ENCODE measurements at places on chromosomes 6 and 20.

DNA sequence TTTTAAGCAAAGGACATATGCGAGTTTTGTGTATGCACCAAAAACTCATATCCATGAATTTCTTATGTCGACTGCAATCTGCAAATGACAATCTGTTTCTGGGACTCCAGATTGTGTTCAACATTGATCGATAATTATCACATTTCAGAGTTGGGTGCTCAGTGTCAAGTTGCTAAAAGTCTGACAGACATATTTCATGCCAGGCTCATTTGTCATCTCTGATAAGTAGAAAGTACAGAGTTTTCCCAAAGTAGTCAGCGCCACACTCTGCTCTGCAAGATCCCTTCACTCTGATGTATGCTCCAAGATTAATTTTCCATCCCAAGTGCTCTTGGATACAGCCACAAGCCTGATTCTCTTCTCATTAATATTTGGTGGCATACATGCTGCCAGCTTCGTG is 331.1 kb downstream of the DOK5 start:
- no peak for DNase-seq

DNA sequence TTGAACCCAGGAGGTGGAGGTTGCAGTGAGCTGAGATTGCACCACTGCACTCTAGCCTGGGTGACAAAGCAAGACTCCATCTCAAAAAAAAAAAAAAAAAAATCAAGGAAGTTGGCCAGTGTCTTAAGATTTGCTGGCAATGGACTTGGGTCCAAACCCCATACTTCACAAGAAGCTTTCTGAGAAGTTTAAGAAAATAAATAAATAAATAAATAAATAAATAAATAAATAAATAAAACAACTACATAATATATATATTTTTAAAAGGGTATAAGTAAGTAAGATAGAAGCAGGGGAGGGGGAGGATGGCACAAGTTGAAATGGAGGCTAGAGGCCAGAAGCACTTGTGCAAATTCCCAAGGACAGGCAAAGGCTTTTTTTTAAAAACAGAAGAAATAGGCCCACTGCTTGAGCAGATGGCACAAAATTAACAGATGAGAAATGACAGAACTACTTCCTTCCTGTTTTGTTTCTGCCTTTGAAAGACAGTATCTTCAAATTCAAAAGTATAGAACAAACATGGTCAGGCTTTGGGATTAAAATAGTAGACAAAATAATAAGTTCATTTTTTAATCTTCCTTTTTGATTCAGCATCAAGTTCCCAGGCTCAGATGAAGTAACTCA is 287.7 kb downstream of the ALDH8A1 start:
- no peak for DNase-seq

- DNase-seq, result no peak
Observed at GRCh38 chr20:39268981-39269461, 306.9 kb downstream of the DHX35 start.

DNA sequence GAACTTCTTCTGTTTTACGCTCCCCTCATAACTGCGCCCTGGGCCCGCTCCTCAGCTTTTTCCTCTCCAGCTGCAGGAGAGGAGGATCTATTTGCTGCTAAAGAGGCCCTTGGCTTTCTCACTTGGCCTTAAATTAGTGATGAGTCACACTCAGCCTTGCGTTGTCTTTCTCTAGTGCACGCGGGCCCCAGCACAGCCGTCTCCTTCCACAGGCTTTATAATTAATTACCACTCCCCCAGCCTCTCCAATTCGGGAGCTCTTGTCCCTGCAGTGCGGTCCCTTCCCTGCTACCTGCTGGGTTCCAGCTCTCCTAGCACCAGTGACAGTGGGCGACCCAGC is 25.2 kb downstream of the PACSIN1 start:
- no peak for DNase-seq

DNA sequence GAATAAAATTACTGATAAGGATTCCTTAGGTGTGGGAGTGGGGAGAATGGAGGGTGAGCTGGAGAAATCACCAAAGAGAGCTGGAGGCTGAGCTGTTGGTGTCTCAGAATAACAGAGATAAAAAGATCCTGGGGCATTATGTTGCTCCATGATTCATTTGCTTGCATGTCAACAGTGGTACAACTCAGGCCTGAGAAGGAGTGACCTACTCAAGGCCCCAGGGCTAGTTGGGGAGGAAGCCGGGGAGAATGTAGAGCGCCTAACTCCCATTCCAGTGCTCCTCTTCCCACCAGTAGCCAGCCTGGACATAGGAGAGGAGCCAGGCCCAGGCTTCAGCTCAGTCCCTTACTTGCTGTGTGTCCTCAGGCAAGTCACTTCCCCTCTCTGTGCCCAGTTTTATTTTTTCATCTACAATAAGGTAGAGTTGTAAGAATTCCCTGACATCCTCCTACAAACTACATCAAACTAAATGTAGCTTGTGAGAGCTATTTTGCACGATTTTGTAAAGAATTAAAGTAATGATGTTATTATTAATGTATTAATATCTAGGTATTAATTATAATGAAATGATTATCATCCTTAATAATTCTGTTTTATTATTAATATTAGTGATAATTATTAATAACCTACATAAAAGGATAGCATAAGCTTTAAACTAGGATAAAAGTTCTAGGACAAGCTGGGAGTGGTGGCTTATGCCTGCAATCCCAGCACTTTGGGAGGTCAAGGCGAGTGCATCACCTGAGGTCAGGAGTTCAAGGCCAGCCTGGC is 250.9 kb upstream of the SULF2 start:
- DNase-seq, result no peak

- DNase-seq, result peak; percentile 62
Observed at GRCh38 chr6:5132731-5133130, 47.6 kb downstream of the PPP1R3G start.

GRCh38 chr20:20851385-20851784 is 138.9 kb upstream of the RALGAPA2 start:
- DNase-seq, result no peak

DNA sequence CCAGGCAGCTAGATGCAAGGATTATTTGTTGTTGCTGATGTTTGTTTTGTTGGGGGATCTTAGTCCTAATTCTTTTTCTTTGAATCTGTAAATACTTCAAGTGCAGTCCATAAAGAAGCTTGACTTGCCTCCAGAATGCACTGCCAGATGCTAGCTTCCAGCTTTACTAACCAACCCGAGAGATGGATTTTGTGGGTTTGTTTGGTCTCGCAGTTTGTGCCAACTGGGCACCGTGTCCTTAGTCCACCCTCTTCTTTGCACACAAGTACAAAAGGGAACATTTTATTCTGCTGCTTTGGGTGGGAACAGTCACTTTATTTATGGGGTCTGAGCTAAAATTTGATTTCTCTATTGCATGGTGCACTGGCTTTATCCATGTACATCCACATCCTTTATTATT is 212.0 kb downstream of the PLCB1 start:
- peak; percentile 31 for DNase-seq

DNA sequence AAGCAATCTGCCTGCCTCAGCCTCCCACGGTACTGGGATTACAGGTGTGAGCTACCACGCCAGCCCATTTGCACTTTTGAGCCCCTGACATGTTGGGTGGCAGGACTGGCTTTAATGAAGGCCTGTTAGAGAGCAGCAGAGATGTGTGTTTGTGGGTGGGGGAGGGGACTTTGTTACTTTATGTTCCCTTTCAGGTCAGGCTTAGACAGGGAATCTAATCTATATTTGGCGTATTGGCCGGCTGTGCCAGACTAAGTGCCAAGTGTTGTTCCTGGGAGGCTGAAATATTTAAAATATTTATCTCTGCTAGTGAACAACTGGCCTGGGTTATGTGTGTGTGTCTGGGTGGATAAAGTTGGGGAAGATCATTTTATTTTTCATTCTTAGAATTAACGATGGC is 6.1 kb downstream of the GMPR start:
- no peak for DNase-seq

GRCh38 chr6:149134511-149134933 is 183.0 kb upstream of the TAB2 start:
- DNase-seq, result no peak

DNA sequence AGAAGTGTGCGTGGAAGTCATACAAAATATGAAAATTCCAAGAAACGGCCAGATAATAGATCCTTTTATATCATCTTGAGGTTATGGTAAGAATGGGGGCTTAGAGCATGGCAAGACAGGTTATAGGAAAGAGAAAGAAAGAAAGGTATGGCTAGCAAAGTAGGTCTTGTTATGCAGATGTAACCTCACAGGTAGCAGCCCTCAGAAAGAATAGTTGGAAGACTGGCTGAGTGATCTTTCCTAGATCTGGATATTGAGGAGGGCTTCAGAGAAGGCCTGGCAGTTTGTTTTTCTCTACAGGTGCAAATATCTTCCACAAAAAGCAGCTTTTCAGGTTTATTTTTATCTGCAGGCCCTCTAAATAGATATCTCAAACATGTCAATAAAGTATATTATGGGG is 679.5 kb downstream of the KHDRBS2 start:
- no peak for DNase-seq

- no peak for DNase-seq
Observed at GRCh38 chr20:2132461-2132901, 30.9 kb downstream of the STK35 start.

GRCh38 chr20:14583413-14583812 is 246.0 kb upstream of the FLRT3 start:
- DNase-seq, result no peak

DNA sequence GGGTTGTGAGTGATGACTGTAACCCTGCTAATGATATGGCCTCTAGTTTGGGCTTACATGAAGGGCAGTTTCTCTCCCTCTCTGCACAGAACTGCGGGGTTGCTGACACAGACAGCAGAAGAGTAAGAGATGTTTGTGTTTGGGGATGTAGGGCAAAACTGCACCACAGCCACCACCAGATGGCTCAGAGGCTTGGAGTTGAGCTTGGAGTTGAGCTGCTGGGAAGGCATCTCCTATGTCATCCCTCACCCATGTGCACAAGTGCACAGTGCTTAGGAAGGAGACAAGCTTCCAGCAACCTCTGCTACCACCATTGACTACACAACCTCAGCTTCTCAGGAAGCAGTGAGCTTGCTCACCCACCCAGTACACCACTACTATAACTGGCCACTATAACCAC is 303.9 kb upstream of the DEFB112 start:
- DNase-seq, result no peak

GRCh38 chr6:20447157-20447556 is 45.5 kb downstream of the E2F3 start:
- no peak for DNase-seq

DNA sequence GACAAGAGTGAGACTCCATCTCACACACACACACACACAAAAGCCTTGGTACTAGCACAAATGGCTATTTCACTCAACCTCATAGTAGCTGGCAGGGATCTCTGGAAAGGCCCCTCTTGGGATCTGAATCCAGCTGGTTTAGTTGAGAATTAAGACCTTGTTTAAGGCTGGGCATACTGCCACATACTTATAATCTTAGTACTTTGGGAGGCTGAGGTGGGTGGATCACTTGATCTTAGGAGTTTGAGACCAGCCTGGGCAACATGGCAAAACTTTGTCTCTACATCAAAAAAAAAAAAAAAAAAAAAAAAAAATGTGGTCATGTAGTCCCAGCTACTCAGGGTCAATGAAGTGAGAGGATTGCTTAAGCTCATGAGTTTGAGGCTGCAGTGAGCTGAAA is 628.3 kb downstream of the MMUT start:
- no peak for DNase-seq

DNA sequence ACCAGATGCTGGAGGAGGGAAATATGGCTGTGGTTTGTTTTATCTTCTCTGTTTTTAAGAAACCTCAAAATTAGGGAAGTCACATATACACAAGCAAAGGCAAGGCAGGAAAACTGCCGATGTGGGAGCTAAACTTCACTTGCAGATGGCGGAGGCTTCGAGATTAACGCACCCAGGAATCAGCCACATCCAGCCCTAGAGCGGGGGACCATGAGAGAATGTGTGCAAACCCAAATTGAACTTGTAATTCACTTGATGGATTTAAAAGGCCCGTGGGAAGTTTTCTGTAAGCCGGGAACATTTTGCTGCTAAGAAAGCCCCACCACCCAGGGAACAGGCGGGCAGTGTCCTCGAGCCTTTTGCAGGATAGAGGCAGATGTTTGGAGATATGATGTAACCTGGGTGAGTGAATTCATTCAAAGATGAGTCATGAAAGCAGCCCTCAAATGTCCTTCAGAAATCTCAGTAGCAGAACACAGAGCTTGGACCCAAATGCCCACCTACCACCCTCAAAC is 39.9 kb downstream of the PREX1 start:
- DNase-seq, result no peak

DNA sequence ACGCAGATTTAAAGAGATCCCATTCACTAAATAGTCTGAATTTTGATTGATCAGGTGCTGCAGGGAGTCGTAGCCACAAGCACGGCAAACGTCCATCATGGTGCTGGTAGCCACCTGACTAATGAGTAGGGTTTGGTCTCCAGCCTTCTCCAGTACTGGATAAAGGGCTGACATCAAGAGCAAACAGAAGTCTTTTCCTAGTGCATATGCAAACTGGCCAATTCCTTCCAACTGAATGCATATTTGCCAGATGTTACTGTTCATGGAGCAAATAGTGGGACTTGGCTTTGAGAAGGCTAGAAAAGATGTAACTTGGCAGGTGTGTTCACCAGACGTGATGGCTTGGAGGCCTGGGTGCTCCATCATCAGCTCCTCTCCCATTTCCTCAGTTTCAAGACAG is 21.6 kb downstream of the TTI1 start:
- DNase-seq, result no peak

DNA sequence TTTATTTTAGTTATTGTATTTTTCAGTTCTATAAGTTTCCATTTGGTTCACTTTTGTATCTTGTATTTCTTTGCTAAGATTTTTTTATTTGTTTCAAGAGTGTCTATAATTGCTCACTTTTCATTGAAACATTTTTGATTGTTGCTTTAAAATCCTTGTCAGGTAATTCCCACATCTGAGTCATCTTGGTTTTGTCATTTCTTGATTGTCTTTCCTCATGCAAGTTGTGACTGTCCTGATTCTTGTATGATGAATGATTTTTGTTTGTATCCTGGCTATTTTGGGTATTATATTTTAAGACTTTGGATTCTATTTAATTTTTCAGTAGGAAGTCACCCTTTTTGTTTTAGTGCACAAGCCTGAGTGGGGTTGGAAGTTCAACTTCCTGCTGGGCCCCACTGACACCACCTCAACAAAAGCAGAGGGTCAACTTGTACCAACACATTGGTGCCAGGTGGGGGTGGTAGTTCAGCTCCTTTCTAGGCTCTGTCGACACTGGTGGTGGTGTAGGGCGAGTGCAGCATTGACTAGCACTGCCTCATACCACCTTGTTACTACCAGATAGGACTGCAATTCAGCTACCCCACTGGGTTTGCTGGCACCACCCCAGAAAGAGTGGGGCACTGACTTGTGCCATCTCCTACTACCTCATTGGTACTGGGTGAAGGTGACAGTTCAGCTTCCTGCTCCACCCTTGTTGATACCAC is 8.8 kb downstream of the RSPH3 start:
- no peak for DNase-seq

GRCh38 chr6:168171673-168172353 is 92.8 kb upstream of the FRMD1 start:
- DNase-seq, result no peak
